ENCODE measurements at places on chromosomes 13 and 19.

- no peak for DNase-seq
Measured at GRCh38 chr13:78201411-78201810, 282.8 kb upstream of the EDNRB start.

DNA sequence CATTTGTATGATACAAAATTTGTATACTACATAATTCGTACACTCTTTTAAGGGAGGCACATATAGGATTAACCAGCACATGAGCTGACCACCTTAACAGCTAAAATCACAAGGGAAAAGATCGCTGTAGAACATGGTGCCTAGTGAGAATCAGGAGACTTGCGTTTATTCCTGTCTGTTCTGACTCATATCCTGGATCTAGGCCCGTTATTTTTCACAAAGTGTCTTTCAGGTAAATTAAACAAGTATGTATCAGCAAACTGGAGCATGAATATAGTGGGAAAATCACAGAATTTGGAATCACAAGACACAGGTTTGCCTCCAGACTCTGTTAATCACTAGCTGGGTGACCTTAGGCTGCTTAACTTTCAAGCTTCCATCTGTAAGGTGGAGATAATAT is 47.5 kb upstream of the ESD start:
- DNase-seq: no peak

- DNase-seq: no peak
Measured at GRCh38 chr13:46953331-46953730, 56.5 kb upstream of the HTR2A start.

GRCh38 chr19:41525989-41526388 is 50.0 kb upstream of the CEACAM21 start:
- DNase-seq: no peak

- DNase-seq: no peak
Measured at GRCh38 chr13:37381502-37381901, 217.1 kb downstream of the POSTN start.

GRCh38 chr13:93976528-93976927 is 503.0 kb downstream of the DCT start:
- no peak for DNase-seq

DNA sequence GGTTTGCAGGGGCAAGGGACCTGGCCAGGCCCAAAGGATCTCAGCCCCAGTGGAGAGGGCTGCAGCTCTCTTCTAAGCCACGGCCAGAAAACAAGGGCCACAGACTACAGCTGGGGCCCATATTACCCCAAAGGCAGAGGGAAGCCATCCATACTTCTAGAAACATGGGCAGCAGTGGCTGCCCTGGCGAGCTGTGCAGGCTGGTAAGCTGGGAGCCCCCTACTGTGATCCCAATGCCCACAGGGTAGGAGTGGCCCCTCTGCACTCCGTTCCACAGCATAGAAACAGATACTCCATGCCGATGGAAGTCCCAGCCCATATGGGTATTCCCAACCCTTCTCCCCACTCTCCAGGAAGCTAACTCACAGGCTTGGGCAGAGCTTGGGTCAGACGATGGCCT is 25.1 kb downstream of the VSTM2B start:
- no peak for DNase-seq

- DNase-seq: no peak
Measured at GRCh38 chr19:34867631-34868030, 59.1 kb upstream of the ZNF30 start.
